ENCODE measurements at places on chromosomes 12 and 14.

- DNase-seq: peak; percentile 93
These were observed 18.9 kb upstream of the PPFIBP1 start for GRCh38 chr12:27505109-27505508.

- DNase-seq: no peak
These were observed 92.3 kb upstream of the SCAF11 start for GRCh38 chr12:46082490-46083200.

DNA sequence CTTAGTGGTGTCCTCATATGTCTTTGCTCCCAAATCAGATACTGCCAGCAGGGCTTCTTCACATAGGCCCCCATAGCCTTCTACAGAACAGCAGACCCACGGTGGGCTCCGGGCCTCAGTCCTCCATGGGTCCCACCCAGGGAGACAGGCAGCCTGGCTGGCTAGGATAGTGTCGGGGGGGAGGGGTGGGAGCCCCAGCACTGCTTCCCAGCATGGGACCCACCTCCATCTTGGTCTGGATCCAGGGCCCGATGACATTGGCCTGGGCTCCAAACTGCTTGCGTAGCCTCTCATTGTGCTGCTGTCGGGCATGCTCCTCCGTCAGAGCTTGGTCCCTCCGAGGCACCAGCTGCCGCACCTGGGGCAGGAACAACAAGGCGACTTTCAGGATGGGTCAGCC is 89.4 kb upstream of the ZFP36L1 start:
- no peak for DNase-seq

- peak; percentile 8 for DNase-seq
These were observed at the start of gene SRRM4 for GRCh38 chr12:118981285-118982211. Gene SRRM4 (plus strand): TSS chr12:118981541. CDS start chr12:118981883, 342 bp downstream.

GRCh38 chr12:108308395-108309085 is 30.6 kb downstream of the CMKLR1 start:
- peak; percentile 81 for DNase-seq

DNA sequence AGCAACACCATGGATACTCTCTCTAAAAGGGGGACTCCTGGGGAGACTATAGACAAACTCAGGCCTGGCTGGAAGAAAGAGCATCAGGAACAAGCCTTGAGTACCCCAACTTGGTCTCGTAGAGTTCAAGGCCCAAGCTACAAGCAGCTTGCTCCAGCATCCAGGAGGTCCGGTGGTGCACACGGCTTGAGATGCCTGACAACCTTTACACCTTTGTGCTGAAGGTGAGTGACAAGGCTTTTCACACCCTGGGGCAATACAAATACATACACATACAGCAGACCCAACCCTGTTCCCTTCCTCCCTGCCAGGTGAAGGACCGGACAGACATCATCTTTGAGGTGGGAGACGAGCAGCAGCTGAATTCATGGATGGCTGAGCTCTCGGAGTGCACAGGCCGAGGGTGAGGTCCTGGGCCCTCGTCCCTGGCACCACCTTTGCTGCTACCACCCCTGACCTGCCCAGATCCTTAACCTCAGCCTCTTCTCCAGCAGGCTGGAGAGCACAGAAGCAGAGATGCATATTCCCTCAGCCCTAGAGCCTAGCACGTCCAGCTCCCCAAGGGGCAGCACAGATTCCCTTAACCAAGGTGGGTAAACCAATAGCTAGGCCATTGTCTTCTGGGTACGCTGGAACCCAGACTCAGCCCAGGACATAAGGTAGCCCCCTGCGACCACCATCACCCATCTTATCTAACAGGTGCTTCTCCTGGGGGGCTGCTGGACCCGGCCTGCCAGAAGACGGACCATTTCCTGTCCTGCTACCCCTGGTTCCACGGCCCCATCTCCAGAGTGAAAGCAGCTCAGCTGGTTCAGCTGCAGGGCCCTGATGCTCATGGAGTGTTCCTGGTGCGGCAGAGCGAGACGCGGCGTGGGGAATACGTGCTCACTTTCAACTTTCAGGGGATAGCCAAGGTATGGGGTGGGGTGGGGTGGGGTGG is 41.2 kb downstream of the SH2B3 start:
- DNase-seq: no peak

DNA sequence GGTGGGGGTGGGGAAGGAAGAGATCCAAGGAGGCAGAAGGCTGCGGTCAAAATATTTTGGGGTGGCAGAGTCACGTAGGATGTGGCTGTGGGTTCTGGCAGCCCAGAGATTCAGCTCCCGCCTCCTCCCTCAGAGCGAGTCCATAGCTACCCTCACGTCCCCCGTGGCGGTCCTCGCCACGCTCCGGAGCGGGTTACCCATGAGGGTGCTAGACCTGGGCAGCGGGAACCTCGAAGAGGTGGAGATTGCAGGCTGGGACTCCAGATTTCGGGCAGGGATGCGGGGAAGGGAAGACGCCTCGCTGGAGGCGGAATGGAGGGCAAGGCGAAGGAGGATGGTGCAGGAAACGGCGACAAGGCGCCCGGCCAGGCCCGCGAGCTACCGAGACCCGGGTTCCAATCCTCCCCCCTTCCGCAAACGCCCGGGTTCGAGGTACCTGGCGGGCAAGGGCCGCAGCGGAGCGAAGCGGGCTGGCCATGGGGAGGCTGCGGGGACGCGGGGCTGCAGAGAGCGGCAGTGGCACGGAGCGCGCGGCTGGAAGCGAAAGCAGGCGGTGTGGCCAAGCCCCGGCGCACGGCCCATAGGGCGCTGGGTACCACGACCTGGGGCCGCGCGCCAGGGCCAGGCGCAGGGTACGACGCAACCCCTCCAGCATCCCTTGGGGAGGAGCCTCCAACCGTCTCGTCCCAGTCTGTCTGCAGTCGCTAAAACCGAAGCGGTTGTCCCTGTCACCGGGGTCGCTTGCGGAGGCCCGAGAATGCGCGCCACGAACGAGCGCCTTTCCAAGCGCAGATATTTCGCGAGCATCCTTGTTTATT is 46.2 kb downstream of the BCAT1 start:
- peak; percentile 48 for DNase-seq

- no peak for DNase-seq
These were observed 1.6 kb downstream of the ERC1 start for GRCh38 chr12:992647-993046.

- peak; percentile 99 for DNase-seq
These were observed 15.0 kb downstream of the KCTD10 start for GRCh38 chr12:109461846-109462756.

GRCh38 chr12:50734409-50735263 is 29.3 kb upstream of the ATF1 start:
- DNase-seq: peak; percentile 48

DNA sequence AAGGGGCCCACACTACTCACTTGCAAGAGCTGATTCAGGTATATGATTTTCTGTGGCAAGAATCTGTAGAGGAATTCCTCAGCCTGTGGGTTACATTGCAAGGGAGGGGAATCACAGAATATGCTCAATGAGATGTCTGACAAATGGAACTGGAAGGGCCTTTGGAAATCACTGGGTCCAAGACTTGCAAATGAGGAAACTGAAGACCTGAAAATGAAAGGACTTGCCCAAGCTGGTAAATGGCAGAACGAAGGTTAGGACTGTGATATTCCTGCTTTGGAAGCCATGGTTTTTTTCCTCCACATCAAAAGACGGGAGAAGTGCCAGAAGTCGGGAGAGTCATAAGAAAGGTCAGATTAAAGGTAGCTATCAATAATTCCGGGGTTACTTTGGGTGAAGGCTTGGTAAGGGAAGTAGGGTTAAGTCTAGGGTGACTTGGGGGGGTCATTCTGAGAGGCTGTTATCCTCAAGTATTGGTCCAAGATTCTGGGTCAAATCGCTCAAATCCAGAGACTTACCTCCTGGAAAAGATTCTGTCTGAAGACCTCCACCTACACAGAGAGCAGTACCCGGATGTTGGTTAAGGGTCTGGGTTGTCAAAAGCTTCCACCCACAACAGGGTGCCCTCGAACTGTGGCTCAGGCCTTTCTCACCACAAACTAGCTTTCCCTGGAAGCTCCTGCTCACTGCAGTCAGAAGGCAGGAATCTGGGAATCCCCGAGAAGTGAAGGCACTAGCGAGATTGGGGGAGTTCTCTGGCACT is 539 bp downstream of the PSME2 start:
- DNase-seq: no peak

DNA sequence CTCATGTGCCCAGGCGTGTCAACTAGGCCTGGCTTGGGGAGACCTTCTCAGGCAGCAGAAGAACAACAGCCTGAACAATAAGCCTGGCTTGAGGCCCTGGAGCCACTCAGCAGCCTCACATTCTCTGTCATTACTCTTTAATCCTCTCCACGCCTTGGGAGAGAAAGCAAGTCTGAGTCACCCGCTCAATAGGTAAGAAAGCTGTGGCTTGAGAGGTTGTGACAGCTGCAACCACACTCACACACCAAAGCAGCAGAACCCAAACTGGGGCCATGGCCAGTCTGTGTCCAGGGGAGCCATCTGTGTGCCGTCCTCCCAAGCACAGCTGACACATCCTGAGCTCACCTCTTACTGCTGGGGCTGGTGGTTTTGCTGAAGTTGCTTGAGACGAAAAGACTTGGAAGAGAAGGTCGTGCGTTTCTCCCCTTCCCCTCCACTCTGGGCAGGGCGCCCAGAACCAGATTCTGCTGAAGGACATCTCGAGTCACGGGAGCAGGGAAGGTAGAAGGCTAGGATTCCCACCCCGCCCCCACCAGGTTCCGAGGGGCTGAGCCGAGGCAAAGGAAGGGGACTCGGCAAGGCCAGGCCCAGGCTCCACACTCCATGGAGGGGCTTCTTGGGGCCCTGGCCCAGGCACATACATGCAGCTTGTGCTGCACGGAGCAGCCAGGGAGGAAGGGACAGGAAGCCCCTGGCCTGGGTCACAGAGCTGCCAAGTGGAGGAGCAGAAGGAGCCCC is 5.5 kb downstream of the TMEM63C start:
- no peak for DNase-seq

DNA sequence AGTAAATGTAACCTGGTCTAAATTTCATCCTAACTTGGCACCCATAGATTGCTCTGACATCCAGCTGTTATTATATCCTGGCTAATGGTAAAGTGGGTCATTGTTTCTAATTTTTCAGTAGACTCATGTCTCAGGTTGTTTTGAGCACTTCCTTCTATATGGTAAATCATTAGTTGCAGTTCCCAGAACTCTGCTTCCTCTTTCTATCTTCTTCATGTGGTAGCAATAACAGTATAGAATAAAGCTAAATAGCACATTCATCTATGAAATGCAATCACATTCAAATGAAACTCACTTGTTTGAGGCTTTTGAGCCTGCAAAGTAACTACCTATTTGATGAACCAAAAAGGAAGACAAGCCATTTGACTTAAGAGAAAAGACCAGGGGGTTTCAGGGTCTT is 65.1 kb upstream of the GZMB start:
- DNase-seq: no peak

- no peak for DNase-seq
These were observed 141.7 kb downstream of the TMEM132C start for GRCh38 chr12:128408669-128409068.

- DNase-seq: no peak
These were observed 85.6 kb downstream of the NAV3 start for GRCh38 chr12:77916276-77916675.

GRCh38 chr12:70719672-70720420 is 82.6 kb upstream of the PTPRB start:
- DNase-seq: peak; percentile 63

- DNase-seq: no peak
These were observed 76.5 kb downstream of the SNAPC1 start for GRCh38 chr14:61838661-61839245.

- DNase-seq: no peak
These were observed 163.4 kb downstream of the KICS2 start for GRCh38 chr12:64058541-64059265.

DNA sequence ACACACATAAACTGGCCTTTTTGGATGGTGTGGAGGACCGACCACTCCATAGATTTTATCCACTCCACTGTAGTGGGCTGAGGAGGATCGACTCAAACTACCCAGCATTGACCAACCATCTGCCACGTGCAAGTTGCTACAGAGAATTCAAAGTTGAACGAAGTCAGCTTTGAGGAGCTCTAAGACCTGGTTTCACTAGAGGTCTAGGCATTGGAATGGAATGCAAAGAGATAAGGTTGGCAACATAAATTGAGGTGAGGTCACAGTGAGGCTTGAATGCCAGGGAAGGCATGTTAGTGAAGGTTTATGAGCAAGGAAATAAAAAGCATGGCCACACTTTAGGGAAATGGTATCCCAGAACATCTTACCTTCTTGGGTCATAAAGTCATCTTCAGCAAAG is 14.5 kb downstream of the VWF start:
- no peak for DNase-seq

GRCh38 chr12:72214163-72214562 is 58.0 kb upstream of the TRHDE start:
- peak; percentile 8 for DNase-seq

DNA sequence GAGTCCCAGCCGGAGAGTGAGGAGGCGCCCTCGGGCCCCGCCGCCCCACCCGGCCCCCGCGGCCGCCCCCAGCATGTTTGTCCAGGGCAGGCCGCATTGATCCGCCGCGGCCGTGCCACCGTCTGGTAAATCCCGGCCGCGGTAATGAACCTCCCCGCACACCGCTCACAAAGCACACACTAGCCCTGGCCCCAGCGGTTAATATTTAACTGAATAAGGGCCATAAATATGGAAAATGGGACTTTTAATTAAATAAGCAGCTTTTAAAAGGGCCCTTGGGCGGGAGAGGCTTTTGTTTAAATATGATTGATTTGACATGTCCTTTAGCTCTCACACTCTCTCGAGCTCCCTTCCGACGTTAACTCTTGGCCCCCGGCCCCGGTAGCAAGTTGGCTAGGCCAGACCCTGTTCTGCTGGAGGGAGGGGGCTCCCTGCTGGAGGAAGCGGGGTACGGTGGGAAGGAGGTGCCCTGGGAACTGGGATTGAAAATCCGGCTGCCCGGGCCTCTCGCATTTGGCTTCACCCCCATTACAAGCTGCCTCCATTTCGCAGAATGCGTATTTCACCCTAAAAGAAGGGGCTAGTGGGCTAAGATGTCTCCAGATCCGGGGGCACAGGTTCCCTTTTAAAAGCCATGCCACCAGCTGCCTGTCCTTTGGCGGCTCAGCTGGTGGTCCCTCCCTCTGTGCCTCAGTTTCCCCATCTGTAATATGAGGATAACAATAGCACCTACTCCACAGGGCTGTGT is 199.8 kb downstream of the RBM19 start:
- no peak for DNase-seq

DNA sequence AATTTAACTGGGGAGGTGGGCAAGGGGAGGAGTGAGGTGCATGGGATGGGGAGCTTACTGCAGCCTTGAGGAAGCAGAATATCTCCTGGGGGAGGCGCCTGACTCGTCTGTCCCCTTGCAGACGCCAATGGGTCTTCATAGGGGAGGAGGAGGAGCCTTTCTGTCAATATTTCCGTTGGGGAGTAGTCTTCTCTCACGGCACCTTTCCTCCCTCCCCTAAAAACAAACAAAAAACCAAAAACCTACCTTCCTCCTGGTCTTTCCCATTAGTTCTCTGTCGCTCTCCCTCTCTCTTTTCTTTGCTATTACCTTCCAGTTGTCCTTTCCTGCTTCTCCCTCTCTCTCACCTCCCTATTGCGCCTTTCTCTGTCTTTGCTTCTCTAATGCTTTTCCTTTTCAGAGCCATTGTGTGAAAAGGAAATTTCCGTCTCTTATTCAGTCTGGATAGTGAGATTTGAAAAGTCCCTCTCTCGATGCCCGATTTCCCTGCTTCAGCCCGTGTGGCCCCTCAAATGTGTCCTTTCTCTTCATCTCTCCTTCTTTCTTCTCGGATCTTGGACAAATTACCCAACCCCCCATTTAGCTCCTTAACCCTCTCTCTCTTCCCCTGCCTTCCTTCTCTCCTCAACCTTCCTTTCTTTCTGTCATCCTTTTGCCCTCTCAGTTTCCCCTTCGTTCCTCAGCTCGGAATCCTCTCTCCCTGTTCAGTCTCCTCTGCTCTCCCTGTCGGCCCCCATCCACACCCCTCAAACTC is 5.9 kb downstream of the GPR84 start:
- no peak for DNase-seq

- DNase-seq: no peak
These were observed 51.0 kb downstream of the EGLN3 start for GRCh38 chr14:33899723-33900341.

- no peak for DNase-seq
These were observed 182.9 kb downstream of the KIF26A start for GRCh38 chr14:104321088-104321801.

All from fibroblast of skin of scalp (primary cell).